M059J (cell line): ENCODE measurements at places on chromosomes 16 and 17. TPM values are rescaled to one million over a fixed set of nuclear protein-coding genes. Genes with fewer than 3 reads are reported as not detected.

FAM171A2 gene
- 1.4 and 5.2 TPM in 2 replicates for total RNA-seq

GRCh38 chr17:10768750-10769251 is 35.1 kb downstream of the TMEM238L start:
- no peak for DNase-seq

- peak; percentile 94 for DNase-seq
Observed at GRCh38 chr17:37327341-37328090, 48.3 kb upstream of the C17orf78 start.

DNA sequence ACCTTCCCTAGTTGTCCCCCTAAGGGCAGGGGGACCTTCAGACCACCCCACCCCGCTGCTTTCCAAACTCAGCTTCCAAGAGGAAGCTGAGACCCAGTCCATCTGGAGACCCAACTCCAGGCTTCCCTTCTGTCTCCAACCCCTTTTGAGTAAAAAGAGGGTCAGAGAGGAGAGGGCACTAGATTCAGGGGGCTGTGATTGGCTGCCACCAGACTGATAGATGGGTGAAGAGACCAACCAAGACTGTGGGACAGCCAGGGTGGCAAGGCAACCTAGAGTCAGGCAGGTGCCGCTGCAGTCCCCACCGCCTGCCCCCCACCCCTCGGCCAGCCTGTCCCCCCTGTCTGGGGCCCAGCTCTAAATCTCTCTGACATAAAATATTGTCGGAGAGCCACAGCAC is 92.5 kb downstream of the SDK2 start:
- no peak for DNase-seq

DNA sequence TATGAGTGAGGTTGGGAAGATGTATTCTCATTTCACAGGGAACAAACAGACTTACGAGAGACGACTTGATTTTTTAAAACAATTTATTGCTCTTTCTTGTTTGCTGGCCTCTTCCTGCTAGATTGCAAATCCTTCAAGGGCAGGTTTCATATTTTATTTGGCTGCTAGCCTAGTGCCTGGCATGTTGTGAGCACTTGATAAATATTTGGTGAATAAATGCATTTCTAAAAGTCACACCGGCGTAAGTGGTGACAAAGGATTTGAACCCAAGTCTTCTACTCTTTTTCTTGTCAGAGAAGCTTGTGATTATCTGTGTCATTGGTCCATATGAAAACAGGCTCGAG is 1.4 kb downstream of the WWP2 start:
- DNase-seq, result no peak

KRT23 gene
- total RNA-seq, result not detected in 2 replicates

DNA sequence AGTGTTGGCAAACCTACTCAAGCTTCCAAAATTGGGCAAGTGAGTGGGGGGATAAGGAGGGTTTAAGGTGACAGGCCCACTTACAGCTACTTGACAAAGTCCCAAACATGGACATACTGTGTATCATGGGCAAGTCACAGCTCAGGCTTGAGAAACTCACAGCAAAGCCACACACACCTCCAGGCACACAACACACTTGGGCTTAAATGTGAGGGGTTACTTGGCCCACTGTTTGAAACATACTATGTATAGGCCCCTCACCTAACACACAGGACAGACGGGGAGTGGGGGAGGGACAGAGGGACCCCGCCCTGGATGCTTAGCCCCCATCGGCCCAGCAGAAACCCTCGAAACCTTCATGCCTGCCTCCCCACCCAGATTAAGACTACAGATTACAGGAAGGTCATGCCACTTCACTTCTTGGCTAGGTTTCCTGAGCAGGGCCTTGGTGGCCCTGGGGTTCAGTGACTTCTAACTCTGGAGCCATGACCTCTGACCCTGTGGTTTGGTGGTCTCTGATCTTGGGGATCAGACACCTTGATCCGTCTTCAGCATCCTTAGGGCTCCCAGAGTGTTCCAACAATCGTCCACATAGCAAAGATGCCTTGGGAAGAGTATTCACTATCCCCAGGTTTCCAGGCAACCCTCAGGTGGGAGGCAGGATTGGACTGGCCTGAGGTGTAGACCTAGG is 2.3 kb upstream of the SAMD14 start:
- no peak for DNase-seq

DNA sequence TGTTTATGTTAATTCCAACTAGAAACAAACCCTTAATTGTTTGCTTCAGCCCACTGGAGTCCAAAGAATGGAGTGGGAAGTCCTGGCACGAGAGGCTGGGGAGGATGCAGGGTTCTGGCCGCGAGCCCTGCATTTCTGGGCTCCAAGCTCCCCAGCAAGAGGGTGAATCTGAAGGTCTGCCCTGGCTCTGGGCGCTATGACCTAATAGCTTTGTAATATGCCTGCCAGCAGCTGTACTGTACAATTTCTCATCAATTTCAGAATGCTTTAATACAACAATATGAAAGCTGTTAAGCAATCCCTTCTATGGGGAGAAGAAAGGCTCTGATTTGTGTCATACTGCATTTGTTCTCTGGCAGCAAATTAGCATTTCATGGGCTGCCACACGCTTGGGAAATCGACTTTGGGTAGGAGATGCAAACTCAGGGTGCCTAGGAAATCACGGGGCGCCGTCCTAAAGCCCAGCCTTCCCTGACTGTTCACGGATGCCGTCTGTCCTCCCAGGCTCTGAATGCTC is 43.8 kb downstream of the NDEL1 start:
- no peak for DNase-seq

CTRB1 gene
- total RNA-seq, result not detected in 2 replicates

SMIM5 gene
- total RNA-seq, result not detected in 2 replicates

SULT1A3 gene
- 1.5 and 2.6 TPM in 2 replicates for total RNA-seq

DNA sequence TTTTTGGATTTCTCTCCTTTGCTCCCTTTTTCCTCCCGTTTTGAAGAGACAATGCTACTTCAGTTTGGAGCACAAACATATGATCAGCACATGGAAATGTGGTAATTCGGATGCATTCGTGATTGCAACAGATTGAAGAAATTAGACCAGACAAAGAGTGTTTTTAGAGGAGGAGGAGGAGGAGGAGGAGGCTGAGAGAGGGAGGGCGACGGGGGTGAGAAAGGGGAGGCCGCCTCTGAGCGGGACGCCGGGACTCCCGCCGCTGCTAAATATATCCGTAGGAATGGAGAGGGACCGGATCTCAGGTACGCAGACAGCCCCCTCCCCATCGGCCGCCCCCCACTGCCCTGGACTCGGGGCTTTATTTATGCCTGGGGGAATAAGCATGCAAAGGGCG is 179.3 kb downstream of the SEC14L1 start:
- no peak for DNase-seq

- DNase-seq, result no peak
Observed at GRCh38 chr17:80750263-80750662, 205.6 kb downstream of the RPTOR start.

- no peak for DNase-seq
Observed at GRCh38 chr16:8589057-8589899, 1.0 kb downstream of the TMEM114 start.

DNA sequence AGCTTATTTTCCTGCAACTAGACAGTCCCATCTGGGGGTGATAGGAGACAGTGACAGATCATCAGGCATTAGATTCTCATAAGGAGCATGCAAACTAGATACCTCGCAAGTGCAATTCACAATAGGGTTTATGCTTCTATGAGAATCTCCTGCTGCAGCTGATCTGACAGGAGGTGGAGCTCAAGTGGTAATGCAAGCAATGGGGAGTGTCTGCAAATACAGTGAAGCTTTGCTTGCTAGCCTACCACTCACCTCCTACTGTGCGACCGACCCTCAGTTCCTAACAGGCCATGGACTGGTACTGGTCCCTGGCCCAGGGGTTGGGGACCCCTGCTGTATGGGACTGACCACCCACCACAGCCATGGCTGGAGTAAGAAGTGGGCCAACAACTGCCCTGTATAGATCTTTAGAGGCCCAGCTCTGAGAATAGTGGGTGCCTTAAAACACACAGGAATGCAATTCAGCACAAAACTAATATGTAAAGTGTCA is 26.0 kb upstream of the IRX3 start:
- DNase-seq, result no peak

NSF gene
- total RNA-seq, result 57.4 and 76.7 TPM in 2 replicates

DNA sequence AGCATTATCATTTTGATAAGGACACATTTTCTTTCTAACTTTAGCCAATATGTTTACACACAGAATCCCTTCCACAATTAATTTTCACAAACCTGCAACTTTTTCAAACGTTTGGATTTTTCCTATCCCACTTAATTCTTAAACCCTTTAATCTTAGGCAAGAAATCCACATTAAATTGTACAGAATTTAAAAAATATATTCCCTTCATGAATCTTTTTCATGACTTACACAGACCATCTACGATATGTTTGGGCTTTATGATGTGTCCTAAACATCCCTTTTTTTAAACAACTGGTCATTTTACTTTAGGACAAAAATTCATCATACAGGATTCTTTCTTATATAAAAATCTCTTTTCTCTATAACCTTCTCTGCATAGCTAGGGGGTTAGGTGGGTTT is 241.5 kb upstream of the CNTNAP4 start:
- peak; percentile 3 for DNase-seq

GRCh38 chr17:18252160-18252559 is 6.4 kb downstream of the FLII start:
- DNase-seq, result no peak

DNA sequence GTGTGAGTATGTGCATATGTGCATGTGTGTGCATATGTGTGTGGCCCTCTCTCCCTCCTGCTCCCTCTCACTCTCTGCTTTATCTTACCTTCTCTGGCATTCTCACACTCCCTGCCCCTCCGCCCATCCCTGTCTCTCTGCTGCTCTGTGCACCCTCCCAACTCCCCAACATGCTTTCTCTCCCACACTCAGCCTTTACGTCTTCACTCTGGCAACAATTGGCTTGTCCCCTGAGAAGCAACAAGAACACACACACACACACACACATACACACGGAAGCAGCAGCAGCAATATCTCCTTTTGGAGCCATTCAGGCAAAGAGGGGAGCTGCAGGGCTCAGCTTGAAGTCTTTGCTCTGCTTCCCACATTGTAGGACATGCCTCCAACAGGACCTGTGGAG is 27.8 kb downstream of the PITPNM3 start:
- DNase-seq, result no peak

DNA sequence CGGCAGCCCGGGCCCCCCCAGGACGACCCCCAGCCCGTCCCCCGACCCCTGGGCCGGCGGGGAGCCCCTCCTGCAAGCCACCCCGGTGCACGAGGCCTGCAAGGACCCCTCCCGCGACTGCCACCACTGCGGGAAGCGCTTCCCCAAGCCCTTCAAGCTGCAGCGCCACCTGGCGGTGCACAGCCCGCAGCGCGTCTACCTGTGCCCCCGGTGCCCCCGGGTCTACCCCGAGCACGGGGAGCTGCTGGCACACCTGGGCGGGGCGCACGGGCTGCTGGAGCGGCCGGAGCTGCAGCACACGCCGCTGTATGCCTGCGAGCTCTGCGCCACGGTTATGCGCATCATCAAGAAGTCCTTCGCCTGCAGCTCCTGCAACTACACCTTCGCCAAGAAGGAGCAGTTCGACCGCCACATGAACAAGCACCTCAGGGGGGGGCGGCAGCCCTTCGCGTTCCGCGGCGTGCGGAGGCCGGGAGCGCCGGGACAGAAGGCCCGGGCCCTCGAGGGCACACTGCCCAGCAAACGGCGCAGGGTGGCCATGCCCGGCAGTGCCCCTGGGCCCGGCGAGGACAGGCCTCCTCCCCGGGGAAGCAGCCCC is 15.6 kb upstream of the ZFPM1 start:
- DNase-seq, result no peak

- no peak for DNase-seq
Observed at GRCh38 chr16:28062847-28063521, 530 bp downstream of the GSG1L start.

WNT9B gene
- total RNA-seq, result not detected in 2 replicates

ORC6 gene
- total RNA-seq, result 44.9 and 60.6 TPM in 2 replicates

GRCh38 chr16:50502616-50503011 is 45.6 kb upstream of the NKD1 start:
- no peak for DNase-seq

DNA sequence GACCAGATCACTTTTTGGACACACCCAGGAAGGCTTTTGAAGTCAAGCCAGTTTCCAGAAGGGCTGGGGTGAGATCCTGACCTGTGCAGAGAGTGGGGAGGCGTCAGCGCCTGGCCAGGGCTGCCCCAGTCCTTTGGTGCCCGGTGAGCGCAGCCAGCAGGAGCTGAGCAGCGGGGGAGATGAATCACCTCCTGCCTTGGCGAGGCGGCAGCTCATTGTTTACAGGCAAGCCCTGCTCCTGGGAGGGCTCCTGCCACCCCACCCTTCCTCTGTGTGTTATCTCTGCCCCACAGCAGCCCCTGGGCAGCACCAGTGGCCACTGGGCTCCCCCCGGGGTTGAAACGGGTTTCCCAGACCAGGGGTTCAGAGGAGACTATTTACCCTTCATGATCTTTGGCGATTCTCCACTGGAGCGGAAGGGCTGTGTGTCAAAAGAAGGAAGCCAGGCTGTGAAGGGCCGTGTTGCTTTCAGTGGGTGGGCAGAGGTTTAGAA is 14.1 kb upstream of the ITGB4 start:
- DNase-seq, result peak; percentile 91

GRCh38 chr16:88442727-88443576 is 10.1 kb upstream of the ZFPM1 start:
- DNase-seq, result peak; percentile 69

PAGR1 gene
- 45.4 and 58.2 TPM in 2 replicates for total RNA-seq

DNA sequence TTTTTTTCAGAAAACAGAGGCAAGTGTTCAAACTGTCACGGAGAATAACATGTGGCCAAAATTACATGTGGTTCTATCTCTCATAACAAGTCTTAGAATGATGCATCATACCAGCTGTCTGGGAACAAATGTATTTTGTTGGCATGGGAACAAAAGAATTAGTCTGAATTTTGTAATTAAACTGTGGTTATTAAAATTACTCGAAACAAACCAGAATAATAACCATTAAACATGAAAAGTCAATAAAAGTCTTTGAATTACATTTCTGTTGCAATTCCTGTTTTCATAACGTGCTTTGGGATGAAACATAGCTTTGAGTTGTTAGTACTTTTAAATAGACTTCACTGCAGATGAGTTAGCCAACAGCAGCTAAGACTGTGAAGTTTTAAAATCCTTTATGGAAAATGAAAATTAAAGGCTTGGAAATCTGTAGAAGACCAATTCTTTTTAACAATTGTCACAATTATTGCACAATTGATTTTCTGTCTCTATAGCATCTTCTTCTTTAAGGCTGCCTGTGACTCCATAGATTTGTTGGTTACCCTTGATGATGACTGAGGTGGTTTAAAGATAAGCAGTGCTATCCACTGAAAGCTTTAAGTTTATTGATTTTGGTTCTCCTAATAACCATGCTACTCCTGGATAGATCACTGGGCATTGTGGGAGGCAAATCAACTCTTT is 117.9 kb upstream of the AXIN2 start:
- no peak for DNase-seq

ASPHD1 gene
- total RNA-seq, result 12.1 and 16.1 TPM in 2 replicates
